ENCODE measurements at places on chromosomes 2 and 18.

DNA sequence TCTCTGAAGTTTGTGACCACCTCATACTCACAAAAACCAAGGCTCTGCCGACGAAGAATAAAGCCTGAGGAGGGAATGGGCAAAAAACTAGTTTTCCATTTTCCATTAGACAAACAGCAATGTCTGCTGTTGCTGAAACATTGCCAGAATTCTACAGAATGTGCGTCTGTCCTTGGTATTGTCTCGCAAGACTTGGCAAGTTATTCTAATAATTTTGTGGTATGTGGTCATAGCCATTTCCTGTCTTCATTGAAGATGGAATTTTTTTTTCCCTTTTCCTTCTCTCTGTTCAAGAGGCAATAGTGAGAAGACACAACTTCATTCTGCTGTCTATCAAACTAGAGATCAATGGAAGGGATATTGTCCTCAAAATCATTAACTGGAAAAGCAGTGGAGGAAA is 296.1 kb downstream of the RND3 start:
- no peak for DNase-seq

- DNase-seq, result no peak
These were observed 19.8 kb upstream of the NT5DC4 start for GRCh38 chr2:112701052-112701451.

GRCh38 chr2:108236676-108237335 is 3.0 kb upstream of the SULT1C3 start:
- DNase-seq, result no peak

DNA sequence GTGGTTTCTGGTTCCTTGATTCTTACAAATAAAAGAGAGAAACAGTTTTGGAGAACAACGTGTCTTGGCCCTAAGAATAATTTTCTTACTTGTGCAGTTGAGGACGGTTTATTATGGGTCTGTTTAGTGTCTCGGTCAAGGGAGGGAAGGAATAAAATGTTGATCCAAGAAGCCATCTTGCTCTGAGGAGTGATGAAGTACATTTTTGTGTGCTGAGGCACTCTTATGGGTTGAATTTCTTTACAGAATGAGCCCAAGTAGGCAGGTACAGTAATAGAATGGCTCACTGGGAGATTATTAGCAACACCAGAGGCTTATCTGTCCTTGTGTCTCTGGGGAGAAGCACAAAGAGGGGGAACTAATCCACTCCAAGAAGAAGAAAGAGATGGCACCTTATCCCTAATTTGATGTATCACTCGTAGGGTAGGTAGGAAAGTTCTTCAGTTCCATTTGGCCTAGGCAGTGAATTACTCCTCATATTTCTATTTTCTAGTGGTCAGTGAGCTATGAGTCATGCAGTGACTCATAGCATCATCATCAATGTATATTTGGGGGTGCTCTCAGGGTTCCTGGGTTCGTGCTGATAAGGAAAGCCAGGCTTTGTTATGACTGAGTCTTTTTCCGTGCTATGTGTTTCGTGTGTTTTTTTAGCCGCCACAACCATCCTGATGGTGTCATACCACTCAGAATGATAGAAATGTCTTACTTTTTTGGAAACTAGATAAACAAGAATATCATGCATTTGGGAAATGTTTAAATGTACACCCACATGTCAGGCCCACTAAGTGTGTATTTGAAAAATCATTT is 250.1 kb upstream of the CTAGE1 start:
- DNase-seq, result no peak

DNA sequence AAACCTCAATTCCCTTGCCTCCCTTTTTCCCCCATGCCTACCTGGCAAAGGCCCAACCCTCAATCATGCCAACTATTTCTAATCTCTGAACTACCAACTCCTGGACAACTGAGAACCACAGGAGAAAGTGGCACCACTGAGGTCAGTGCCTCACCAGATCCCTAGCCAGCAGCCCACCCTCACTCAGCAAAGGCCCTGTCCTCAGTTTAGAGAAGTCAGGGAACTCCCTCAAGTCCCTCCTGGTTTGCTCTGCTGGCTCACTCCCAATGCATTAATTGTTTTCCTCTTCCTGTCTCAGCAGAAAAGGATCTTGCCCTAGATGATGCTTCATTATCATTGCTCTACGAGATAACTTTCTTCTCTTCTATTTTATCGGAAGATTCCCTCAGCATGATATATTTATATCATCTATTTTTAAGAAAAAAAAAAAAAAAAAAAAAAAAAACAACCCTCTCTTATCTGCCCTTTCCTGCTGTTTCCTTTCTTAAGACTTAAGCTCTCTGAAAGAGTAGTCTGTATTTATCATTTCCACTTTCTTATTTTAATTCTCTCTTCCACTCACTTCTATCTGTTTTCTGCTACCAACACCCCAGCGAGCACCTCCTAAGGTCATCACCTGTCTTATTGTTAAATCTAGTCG is 22.7 kb upstream of the ZBTB14 start:
- DNase-seq, result no peak

- DNase-seq, result no peak
These were observed 24.0 kb downstream of the GPR55 start for GRCh38 chr2:230901006-230901405.

- DNase-seq, result no peak
These were observed 34.2 kb upstream of the FAM98A start for GRCh38 chr2:33633315-33633714.

- DNase-seq, result no peak
These were observed 3.1 kb downstream of the DSC3 start for GRCh38 chr18:31039426-31039825.

GRCh38 chr2:212381428-212382102 is 157.0 kb downstream of the ERBB4 start:
- DNase-seq, result no peak

DNA sequence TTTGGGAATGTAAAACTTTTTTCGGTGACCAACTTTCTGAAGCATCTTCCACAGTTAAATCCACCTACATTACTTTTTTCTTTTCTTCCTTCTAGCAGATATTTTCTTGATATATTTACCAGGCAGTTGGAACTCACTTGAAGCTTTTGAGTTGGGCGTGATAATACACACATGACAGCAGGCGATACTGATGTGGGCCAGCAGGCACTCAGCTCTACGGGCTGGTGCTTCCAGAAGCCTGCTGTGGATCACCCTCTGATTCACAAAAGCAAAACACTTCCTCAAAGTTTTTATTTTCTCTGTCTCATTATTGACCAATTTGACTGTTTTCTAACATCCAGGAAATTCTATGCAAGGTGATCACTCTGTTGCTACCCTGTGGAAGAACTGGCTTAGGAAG is 22.9 kb downstream of the GRHL1 start:
- DNase-seq, result no peak

DNA sequence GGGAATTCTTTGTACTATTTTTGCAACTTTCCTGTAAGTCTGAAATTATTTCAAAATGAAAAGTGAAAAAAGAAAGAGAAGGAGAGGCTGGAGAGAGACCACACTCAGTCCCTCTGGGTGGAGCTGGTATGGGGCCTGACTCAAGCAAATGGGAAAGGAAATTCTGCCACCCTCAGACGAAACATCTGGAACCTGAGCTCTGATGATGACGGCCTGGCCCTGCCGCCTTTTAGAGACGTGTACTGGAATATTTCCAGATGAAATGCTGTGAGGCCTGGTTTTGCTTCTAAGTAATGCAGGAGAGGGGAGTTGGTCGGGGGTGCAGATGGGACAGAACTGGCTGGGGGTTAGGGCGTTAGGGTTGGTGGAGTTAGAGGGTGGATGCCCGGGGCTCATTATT is 57.4 kb upstream of the GLI2 start:
- no peak for DNase-seq

DNA sequence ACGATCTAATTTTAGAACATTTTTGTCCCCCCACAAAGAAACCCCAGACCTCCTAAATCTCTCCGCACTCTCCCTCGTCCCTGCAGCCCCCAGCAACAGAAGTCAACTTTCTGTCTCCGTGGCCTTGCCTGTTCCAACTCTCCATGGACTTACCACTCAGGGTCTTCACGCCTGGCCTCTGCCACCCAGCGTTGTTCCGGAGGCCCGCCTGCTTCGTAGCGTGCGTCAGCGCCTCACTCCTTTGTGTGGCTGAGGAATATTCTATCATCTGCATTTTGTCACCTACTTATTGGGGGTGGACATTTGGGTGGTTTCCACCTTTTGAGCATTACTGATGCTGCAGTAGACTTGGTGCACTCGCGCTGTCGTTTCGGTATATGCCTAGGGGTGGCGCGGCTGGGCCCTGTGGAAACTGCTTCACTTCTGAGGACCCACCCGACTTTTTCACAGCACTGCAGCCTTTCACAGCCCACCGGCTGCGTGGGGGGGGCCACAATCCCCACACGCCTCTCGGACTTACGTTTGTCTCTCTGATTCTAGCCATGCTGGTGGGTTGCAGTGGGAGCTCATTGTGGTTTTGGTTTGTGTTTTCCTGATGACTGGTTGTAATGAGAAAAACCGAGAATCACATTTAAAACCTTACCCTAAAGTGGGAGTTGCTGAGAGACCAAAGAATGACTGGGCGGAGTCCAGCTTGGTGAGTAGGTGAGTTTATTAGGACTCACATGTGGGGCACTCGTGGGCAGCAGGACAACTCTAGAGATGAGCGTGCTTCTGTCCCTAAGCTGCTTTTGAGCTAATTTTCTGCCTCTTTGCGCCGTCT is 1.4 kb upstream of the HSBP1L1 start:
- DNase-seq, result no peak

- no peak for DNase-seq
These were observed 318.8 kb upstream of the EPAS1 start for GRCh38 chr2:45978302-45978859.
